Activated T-cell treated with anti-CD3 and anti-CD28 coated beads for 1 hour (primary cell): ENCODE measurements at places on chromosomes 7 and 10.

DNA sequence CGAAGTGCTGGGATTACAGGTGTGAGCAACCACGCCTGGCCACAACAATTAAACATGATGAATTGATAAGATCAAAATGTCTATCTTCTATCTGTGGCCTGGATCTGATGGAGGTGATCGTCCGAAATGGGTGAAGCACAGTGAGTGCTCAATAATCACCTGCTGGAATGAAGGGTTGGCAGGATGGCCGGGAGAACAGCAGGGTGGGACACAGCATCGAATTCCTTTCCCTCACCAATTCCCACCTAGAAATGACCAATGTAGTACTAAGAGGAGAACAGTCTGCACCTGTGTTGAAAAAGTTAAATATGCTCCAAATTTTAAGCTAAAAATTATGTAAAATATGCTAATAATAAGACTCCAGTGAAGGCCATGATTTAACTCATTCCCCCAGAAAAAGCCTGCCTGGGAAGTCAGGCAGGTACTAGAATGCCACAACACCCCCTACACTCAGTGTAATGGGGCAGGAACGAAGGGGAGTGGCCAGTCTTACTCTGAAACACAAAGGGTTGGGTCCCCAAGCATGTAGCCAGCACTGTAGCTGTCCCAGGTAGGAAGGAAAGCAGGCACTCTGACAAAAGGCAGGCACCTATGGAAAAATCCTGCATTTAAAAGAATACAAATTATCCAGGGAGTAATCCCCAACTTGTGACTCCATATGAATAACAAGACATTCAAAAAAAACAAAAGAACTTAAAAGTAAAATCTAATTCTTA, 110.3 kb downstream of the VPS41 start:
- DNase-seq, result no peak

DNA sequence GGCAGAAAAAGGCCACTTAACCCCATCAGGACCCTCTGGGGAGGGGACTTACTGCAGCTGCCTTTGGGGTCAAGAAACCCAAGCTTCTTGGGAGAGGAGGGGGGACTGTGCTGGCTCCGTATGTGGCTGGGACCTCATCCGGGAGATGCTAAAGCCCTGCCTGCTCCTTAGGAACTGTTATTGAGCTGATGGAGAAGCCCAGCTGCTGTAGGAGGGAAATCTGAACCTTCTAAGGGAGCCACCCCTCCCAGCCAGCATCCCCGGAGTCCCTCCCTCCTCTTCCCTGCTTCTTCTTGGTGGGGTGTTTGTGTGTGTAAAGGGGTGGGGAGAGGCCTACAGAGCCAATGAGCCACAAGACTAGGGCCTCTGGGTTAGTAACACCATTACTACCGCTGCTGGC, 8.2 kb downstream of the KCNIP2 start:
- no peak for DNase-seq

DNA sequence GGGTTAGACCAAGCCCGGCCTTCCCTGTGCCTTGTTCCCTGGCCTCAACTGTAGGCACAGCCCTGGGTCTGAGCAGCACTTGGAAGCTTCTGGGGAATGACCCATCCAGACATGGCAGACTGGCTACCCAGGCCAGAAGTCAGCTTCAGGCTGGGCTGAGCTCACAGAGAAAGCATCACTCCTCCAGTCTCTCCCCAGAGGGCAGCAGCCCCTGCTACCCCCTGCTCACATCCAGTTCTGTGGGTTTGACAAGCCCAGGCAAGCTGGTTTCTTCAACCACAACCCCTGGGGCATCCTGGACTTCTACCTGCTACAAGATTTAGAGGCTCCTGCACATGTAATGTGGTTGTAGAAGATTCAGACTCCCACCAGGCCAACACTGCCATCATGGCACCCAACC, 9.0 kb downstream of the C10orf71 start:
- DNase-seq, result no peak

DNA sequence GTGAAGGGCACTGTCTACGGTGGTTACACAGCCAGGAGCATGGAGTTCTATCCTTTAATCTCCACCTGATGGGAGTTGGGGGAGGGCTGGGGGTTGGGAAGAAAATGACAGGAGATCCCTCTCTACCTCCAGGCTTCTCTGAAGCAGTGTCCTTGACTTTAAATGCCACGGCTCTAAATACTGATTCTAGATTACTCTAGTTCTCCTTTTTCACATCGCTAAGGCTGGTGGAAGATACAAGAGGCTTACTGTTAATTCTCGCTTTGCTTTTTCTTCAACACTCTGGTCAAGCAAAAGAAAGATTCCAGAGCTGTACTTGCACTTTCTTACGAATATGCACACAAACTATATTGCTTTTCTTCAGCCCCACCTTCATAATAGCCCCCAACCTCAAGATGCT, 30.5 kb downstream of the ARL3 start:
- no peak for DNase-seq

GRCh38 chr10:58920655-58921003, 255.8 kb upstream of the PHYHIPL start:
- no peak for DNase-seq

DNA sequence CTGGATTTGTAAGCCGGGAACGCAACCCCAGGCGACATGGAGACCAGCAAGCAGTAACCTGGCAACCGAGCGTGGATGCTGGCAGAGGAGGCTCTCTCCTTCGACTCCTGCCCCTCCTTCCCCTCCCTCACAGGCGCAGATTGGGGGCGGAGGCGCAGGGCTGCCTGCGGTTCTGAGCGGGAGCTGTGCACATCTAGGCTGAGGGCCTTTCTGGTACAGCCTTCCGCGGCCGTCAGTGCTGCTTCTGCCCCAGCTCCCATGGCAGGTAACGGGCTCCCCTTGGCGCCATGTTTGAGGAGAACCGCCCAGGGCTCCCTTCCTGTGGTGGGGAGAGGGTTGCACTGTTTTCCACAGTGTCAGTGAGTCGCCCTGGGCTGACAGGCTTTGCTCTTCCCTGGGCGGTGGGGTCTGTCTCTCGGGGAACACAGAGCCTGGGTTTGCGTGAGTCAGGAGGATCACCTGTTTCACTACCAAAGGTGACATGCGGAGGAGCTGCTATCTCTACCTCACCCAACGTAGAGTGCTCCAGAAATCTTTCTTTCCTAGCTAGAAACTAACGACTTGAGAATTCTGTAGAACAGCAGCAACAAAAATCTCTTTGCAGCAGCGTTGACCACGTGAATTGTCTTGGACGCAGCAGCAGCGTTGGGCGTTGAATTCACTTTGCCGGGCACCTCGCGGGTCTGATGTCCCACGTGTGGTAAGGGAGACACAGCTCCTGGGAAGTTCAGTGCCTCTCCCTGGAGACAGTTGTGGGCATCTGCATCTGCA, 154.8 kb upstream of the COBL start:
- no peak for DNase-seq
